ENCODE measurements at places on chromosomes 2 and 18. TPM values are rescaled to one million over a fixed set of nuclear protein-coding genes. Genes with fewer than 3 reads are reported as not detected.

- peaks cover 37% of the 10 kb centered on the region for H3K4me1 ChIP-seq
- H3K27ac ChIP-seq: no peak overlapping the region
- no peaks in the 10 kb centered on the region for H3K27me3 ChIP-seq
- H3K36me3 ChIP-seq: no peaks in the 10 kb centered on the region
These were observed 25.6 kb downstream of the AP1S3 start for GRCh38 chr2:223811757-223812156.

DNA sequence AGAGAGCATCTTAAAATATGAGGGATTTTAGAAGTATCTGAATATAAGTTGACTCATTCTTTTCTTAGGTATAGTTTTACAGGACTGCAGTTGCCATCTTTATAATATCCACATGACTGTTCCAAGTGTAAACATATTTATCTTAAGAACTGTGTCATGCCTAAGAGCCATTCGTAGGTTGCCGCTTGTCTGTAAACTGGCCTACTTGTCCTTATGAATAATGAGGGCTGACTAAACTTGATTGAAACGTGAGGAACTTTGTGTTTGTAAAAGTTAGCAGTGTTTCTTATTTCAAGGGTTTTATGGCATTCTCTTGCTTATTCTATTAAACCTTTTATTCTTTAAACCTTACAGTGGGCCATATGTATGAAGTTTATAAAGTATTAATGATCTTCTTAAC is 99.6 kb downstream of the MAP3K20 start:
- H3K27me3 ChIP-seq: no peaks in the 10 kb centered on the region
- H3K36me3 ChIP-seq: peaks cover 15% of the 10 kb centered on the region
- no peak for DNase-seq
- H3K4me1 ChIP-seq: peaks cover 17% of the 10 kb centered on the region

DNA sequence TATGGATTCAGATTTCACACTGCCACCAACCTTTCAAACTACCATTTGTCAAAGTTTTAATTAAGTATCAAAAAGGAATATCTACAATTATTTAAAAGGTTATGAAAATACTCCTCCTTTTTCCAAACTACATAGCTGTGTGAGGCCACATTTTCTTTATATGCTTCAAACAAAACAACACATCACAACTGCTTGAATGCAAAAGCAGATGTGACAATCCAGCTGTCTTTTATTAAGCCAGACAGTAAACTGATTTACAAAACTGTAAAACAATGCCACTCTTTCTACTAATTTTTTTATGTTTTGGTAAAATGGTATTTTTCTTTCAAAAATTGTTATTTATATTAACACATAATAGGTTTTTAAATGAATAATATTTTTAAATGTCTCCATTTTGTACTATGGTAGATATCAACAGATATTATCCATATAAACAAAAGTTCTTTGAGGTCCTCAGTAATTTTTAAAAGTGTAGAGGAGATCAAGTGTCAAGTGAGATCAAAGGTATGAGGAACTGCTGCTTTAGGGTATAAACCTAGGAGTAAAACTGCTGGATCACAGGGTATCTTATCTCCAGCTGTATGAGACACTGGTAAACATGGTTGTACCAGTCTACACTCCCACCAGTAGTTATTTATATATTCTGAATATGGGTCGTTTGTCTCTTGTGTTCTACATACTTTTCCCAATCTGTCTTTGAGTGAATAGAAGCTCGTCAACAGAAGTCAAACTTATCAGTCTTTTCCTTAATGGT is 68.8 kb upstream of the SERTAD2 start:
- no peaks in the 10 kb centered on the region for H3K27me3 ChIP-seq
- no peak overlapping the region for H3K27ac ChIP-seq
- DNase-seq: no peak
- peaks cover 15% of the 10 kb centered on the region for H3K4me1 ChIP-seq
- no peak overlapping the region for H3K4me3 ChIP-seq

Gene IL1RL2
- 0.21 TPM for total RNA-seq
